ENCODE measurements at places on chromosomes 3 and 15.
A peak's percentile ranks its signal among the peaks of the same experiment; 100 is the strongest.

- DNase-seq, result peak; percentile 84
Observed at GRCh38 chr15:60396958-60397771, 621 bp downstream of the ANXA2 start.

DNA sequence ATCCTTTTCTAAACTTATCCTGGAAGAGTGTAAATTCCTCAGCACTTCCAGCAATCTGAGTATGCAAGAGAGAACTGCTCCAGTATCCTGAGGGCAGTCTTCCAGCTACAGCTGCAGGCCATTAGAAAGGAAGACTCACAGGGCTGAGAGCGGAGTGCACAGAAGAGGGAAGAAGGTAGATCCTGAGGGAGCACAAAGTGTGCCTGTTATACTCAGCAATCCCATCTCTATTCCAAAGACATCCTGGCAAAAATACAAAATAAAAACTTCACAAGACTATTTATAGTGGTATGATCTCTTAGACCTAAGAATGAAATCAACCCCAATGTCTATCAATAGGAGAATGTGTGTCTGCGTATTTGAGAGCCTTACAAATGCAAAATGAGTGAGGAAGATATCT lies 292.0 kb downstream of the ZIC1 start:
- DNase-seq, result no peak

DNA sequence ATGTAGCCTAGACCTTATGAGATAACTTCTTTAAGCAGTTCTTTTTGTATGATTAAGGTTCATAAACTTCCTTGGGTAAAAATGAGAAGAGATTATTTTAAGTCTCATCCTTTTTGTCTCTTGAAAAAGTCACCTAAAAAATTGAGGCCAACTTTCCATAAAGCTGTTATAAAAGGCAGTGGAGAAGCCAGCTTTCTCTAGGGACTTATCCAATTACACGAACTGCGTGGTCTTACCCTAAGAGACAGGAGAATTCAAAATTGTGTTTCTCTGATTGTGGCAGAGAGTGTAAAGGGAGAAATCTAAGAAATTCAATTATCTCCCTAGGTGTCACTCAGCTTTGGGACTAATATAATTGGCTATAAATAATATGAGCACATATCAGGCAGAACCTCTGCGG lies 262.0 kb downstream of the SHOX2 start:
- no peak for DNase-seq

DNA sequence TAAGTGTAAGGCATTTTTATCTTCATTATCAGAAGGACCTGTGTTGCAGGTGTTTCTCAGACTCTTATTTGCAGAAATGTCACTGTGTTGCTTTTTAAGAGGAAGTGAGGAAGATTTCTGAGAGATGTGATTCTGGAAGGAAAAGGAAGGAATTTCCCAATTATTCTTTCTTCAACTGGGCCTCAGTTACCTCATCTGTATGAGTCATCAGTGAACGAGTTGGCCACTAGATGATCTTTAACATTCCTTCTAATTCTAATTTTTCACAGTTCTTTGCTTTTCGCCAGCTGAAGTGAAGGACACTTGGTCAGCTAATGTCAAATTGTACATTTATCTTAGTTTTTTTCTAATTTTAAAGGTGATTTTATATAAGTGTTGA lies 28.9 kb downstream of the CLEC3B start:
- no peak for DNase-seq

DNA sequence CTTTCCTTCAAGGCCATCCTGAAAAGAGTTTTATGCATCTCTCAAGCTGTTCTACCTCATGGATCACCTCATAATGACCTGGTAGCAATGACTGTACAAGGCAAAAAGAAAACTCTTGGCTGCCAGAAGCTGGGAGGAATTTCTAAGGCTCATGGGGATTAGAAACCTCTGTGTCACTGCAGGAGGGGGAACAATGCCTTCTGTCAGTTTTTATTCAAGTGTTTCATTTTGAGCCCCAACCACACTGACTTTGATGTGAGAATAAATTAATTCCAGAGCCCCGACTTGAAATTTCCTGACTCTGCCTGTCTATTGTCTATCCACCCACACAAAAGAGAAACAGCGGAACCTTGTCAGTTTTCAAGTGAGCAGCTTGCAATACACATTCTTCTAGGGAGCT lies 58.7 kb upstream of the MRPL3 start:
- DNase-seq, result no peak

GRCh38 chr15:31252171-31252785 lies 74.4 kb upstream of the KLF13 start:
- no peak for DNase-seq

- DNase-seq, result no peak
Observed at GRCh38 chr3:152517502-152517901, 248.8 kb downstream of the MBNL1 start.

GRCh38 chr15:57537072-57537471 lies 54.6 kb upstream of the MYZAP start:
- no peak for DNase-seq

GRCh38 chr3:134407239-134407625 lies 33.0 kb upstream of the AMOTL2 start:
- no peak for DNase-seq

DNA sequence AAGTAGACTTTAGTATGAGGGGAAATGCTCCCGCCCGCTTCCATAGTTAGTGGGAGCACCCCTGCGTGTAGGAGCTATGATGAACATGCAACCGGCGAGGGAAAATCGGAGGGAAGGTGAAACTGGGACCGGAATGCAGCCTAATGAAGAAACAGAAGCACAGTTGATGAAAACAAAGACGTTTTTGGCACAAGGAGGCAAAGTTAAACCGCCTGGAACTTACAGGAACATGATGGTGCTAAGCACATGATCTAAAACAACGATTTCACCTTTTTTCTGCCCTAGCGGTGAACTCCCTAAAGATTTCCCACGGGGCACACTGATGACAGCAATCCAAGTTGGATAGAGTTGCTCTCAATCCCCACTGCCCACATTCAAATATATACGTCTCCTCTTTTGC lies 49.4 kb upstream of the SPATA12 start:
- DNase-seq, result no peak

- DNase-seq, result no peak
Observed at GRCh38 chr3:11632564-11632963, 11.2 kb downstream of the VGLL4 start.

DNA sequence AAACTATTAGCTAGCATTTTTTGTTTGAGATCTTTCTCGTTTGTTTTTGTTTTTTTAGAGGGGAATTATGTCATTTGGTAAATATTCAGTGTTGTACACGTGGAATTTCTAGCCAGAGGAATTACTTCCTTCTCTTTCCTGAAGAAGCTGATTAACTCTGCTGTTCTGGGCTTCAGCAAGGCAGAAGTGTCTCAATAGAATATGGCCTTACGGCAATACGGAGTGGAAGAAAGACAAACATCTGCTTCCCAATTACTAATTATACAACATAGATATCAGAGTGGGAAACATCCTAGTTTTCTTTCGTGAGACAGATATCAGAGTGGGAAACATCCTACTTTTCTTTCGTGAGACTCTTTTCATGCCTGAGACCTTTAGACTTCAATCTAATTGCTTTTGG lies 11.9 kb downstream of the P3H2 start:
- no peak for DNase-seq

GRCh38 chr3:148319161-148319915 lies 378.4 kb upstream of the AGTR1 start:
- DNase-seq, result no peak

DNA sequence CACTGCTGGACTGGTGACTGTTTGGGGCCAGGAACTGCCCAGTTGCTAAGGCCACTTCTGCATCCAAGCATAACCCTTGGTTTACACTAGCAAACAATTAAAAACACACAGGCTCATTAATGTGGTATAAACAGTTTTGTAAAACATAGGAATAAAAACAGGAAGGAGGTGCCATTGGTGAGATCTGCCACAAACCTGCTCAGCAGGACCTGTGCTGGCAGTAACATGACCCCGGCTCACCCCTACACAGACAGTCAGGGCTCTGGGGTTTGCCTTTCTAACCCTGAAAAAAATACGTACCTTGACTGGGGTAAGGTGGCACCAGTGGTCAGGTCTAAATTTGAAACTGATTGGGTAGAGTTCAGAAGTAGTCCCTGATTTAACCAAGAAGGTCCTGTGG lies 76.2 kb downstream of the ATP1B3 start:
- DNase-seq, result no peak
